Caco-2 (cell line): ENCODE measurements at places on chromosomes 11 and 22. TPM values are rescaled to one million over a fixed set of nuclear protein-coding genes. Genes with fewer than 3 reads are reported as not detected.

The DUSP18 gene
- total RNA-seq: 6.0 and 7.9 TPM in 2 replicates

The FLRT1 gene
- 0.14 and 0.39 TPM in 2 replicates for total RNA-seq

The MICALL1 gene
- total RNA-seq: 43.5 and 46.7 TPM in 2 replicates

The KREMEN1 gene
- 28.7 and 29.7 TPM in 2 replicates for total RNA-seq

The UPB1 gene
- total RNA-seq: 5.6 and 6.7 TPM in 2 replicates

- H3K27me3 ChIP-seq: peaks cover 1% of the 10 kb centered on the region; the same call in 1 of the 2 replicates
- no peaks in the 10 kb centered on the region for H3K4me1 ChIP-seq
- H3K36me3 ChIP-seq: no peaks in the 10 kb centered on the region
- H3K4me3 ChIP-seq: no peak overlapping the region
- no peak for DNase-seq
These were observed 440.1 kb downstream of the NTM start for GRCh38 chr11:131810541-131810940.

DNA sequence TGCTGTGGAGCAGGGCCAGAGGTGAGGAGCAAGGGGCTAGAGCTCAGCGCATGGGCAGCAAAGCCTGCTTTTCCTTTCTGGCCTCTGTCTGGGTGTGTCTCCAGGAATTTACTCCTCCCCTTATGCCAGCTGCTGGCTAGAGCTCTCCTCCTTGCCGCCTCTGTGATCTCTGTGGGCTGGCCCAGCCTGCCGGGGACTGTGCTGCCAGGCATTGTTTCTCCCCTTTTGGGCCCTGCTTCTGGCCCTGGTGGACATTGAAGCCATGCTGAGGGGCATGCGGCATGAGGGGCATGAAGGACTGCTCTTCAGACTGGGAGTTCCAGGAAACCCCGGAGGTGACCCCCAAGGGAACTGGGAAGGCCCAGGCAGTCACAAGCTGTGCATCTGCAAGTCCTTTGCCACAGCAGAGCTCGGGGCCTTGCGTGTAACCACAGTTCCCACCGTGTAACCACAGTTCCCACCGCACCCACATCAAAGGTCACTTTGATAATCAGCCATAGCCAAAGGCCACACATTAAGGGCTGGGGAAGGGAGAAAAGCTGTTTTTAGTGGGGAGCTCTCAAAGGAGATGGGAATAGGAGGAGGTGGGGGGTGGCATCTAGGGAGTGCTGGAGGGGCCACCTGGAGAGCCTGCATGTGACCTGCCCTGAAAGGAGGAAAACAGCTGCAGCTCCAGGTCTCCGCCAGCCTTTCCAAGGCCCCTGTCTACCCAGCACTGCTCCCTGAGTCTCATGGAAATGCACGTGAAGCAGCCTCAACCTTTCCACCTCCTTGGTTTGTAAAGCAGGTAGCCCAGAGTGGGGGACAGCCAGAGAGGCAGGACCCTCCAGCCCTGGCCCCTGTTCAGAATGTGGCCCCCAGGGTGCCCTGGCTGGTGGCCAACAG is 62.3 kb downstream of the PPFIBP2 start:
- H3K36me3 ChIP-seq: peaks cover 5% of the 10 kb centered on the region
- H3K27me3 ChIP-seq: no peaks in the 10 kb centered on the region
- H3K27ac ChIP-seq: peak overlapping the region; percentile 90

DNA sequence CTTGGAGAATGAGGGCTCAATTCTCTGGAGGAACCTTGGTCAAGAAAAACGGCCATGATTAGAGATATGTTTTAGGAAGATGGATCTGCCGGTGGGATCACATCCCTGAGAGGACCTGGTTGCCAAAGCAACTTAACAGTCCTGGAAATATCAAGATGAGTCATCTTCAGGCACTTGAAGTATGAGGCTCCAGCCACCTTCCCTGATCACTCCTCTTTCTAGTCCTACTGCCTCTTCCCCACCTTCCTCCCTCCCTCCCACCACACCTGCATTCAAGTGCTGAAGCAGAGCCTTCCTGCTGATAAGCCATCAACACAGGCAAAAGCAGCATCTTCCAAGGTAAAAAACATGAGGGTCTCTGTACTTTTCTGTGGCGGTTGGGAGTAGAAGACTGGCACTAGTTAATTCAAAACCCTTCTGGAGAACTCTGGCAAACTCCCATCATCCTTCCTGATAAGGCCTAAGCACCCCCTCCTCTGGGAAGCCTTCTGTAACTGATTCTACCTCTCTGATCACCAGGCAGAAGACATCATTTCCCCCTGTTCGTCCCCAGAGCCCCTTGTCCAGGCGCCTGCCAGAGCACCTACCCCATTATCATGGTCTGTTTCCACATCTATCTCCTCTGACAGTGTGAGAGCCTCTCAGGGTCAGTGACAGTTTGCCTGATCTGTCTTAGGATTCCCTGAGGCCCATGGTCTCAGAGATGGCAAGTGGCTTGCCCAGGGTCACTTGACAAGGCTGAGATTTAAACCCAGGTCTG is 79.8 kb downstream of the CLPB start:
- H3K27me3 ChIP-seq: no peaks in the 10 kb centered on the region
- H3K4me3 ChIP-seq: no peak overlapping the region
- peaks cover 7% of the 10 kb centered on the region; the same call in 1 of the 2 replicates for H3K4me1 ChIP-seq
- H3K27ac ChIP-seq: no peak overlapping the region

DNA sequence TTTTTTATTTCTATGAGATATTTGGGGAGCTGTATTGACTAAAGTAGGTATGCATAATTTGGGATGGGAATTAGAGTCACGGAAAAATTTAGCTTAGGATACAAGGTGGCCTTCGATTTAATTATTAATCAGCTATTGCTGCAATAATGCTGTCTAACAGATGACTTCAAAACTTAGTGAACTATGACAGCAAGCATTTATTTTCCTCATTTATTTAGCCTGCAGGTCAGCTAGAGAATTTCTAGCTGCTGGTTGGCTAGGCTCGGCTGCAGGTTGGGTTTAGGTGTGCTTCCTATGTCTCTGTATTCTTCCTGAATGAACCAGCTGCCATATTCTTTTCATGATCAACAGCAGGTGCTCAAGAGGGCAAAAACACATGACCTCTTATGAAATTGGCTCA is 181.8 kb upstream of the RAG2 start:
- no peaks in the 10 kb centered on the region for H3K4me1 ChIP-seq
- no peak for DNase-seq
- no peak overlapping the region for H3K27ac ChIP-seq
- H3K36me3 ChIP-seq: no peaks in the 10 kb centered on the region
- H3K4me3 ChIP-seq: no peak overlapping the region

GRCh38 chr22:22245935-22246525 is 1.4 kb downstream of the VPREB1 start:
- no peaks in the 10 kb centered on the region for H3K27me3 ChIP-seq
- no peak overlapping the region for H3K27ac ChIP-seq
- no peak for DNase-seq
- no peak overlapping the region for H3K4me3 ChIP-seq
- H3K36me3 ChIP-seq: no peaks in the 10 kb centered on the region; the same call in 1 of the 2 replicates

- H3K36me3 ChIP-seq: peaks cover 7% of the 10 kb centered on the region; the same call in 1 of the 2 replicates
- no peak for DNase-seq
- no peaks in the 10 kb centered on the region for H3K27me3 ChIP-seq
- H3K4me3 ChIP-seq: no peak overlapping the region
- peak overlapping the region; percentile 63 for H3K27ac ChIP-seq
These were observed 4.6 kb downstream of the CARD10 start for GRCh38 chr22:37514526-37515051.

DNA sequence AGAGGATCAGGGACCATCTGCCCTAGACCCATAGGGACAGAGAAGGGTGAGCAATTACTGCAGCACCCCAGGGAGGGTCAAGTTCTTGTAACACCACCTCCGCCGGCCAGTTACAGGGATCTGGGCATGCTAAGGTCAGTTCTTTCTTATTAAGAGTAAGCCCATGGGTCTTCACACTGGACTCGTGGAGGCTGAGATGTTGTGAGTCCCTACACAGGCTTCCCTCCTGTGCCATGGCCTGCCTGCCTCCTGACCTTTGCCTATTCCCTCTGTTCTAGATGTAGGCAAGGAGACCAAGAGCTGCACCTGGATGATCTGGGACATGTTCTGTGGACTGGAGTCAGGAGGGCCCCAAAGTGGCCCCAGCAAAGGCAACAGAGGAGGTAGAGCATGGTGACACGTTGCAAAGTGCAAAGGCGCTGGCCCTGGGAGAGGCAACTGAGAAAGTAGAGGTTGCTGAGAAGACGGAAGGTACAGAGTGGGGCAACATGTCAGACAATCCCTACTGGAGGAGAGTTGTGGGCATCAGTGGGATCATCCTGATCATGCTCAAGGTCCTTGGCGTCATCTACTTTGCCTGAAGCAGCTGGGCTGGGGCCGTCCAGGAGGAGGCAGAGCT is 16.3 kb upstream of the GNAZ start:
- H3K27ac ChIP-seq: no peak overlapping the region
- no peaks in the 10 kb centered on the region for H3K4me1 ChIP-seq
- no peak for DNase-seq
- H3K27me3 ChIP-seq: no peaks in the 10 kb centered on the region
- H3K4me3 ChIP-seq: no peak overlapping the region

DNA sequence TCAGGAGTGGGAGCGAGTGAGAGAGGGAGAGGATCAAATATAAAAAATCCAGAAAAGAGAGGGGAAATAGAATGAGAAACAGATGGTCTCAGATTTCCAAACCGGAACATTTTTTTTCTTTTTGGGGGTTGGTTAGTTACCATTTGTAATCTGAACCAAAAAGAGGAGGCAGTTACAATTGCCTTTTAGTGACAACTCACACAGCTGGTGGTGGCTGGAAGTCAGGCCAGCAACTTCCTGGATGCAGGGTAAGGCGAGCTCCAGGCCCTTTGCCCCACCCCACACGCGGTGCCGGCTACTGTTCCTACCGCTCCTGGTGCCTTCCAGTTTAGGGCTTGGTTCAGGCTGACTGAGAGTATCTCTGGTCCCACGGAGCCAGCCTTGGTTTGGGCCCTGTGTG is 21.0 kb upstream of the UBASH3B start:
- H3K36me3 ChIP-seq: no peaks in the 10 kb centered on the region
- H3K4me1 ChIP-seq: no peaks in the 10 kb centered on the region
- H3K27ac ChIP-seq: no peak overlapping the region

DNA sequence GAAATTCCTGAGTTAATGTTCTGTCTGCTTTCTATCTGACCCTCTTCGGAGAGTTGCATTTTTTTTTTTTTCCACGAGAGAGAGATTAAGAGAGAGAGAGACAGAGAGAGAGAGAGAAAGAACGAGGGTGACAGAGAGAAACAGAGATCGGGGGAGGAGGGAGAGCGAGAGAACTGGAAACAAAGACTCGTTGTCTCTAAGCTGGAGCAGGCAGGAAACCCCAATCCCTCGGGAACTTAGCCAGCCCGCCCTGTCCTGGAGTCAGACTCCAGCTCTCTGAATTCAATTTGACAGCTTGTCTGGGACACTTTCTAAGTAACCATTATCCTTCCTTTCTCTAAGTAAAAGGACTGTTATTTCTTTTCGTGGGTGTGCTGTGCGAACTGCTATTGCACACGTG is 76.9 kb downstream of the KCNJ1 start:
- no peak overlapping the region for H3K4me3 ChIP-seq
- H3K36me3 ChIP-seq: no peaks in the 10 kb centered on the region
- no peak overlapping the region for H3K27ac ChIP-seq
- DNase-seq: no peak
- no peaks in the 10 kb centered on the region for H3K27me3 ChIP-seq

GRCh38 chr11:27447288-27448183 is 25.1 kb downstream of the LGR4 start:
- H3K27ac ChIP-seq: no peak overlapping the region
- no peak overlapping the region for H3K4me3 ChIP-seq
- H3K27me3 ChIP-seq: no peaks in the 10 kb centered on the region

- H3K36me3 ChIP-seq: no peaks in the 10 kb centered on the region
- peaks cover 32% of the 10 kb centered on the region for H3K4me1 ChIP-seq
- peak overlapping the region; percentile 67 for H3K4me3 ChIP-seq
- DNase-seq: peak; percentile 61
- H3K27ac ChIP-seq: peak overlapping the region; percentile 45
These were observed 1.2 kb upstream of the CERK start for GRCh38 chr22:46739094-46739870.
